ENCODE measurements at places on chromosomes 4 and X.

GRCh38 chr4:124947622-124948265 lies 235.2 kb upstream of the ANKRD50 start:
- DNase-seq: no peak

- no peak for DNase-seq
These were observed 21.5 kb downstream of the UVSSA start for GRCh38 chr4:1368421-1369090.

DNA sequence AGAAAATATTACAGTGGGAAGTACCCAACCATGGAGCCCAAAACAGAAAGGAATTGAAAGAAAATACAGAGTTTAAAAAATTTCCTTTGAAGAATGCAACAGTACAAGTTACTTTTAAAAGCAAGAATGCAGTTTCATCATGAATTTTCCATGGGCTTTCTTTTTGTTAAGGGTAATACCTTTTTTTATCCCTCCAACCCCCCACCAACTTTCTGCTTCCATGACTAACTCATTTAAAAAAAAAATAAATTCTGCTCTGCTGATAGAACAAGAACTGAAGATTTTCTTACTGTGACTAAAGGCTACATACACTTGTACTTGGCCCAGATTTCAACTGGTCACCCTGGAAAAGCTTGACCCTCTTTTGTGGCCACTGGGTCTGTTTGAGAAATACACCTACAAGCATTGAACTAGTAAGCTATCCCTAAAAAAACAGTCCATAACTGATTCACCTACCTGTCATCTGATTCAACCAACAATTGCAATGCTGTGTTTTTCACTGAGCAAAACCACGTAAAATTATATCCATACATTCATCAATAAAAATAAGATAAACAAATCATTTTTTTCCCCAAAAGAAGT lies 214.2 kb downstream of the NSUN7 start:
- DNase-seq: no peak

GRCh38 chrX:57379296-57379695 lies 92.8 kb downstream of the FAAH2 start:
- no peak for DNase-seq

DNA sequence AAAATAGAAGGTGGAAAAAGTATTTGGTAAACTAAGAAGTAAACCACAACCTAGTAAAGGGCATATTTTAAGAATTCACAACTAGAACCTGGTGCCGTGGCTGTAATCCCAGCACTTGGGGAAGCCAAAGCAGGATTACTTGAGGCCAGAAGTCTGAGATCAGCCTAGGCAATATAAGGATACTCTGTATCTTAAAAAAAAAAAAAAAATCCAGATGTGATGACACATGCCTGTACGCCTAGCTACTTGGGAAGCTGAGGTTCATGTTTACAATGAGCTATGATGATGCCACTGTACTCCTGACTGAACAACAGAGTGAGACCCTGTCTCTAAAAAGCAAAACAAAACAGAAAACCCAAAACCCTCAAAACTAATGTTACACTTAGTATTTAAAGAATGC lies 294.9 kb upstream of the ZCCHC13 start:
- no peak for DNase-seq

- no peak for DNase-seq
These were observed 6.3 kb downstream of the EXOC1 start for GRCh38 chr4:55859711-55860110.
